Activated T-helper 2 cell treated with anti-CD3 and anti-CD28 coated beads, Interferon-gamma antibody, Interleukin-2, Interleukin-4, amounts not matched to agents 10 μg/mL and 5 μg/mL and 100 μg/mL, durations not matched to agents 14 hours and 24 hours and 36 hours (primary cell): ENCODE measurements at places on chromosomes 7 and 10.
A peak's percentile ranks its signal among the peaks of the same experiment; 100 is the strongest.

GRCh38 chr10:131944976-131945695, 36.6 kb downstream of the BNIP3 start:
- no peak overlapping the region for H3K4me3 ChIP-seq
- H3K27me3 ChIP-seq, result no peaks in the 10 kb centered on the region
- peaks cover 4% of the 10 kb centered on the region for H3K4me1 ChIP-seq
- H3K27ac ChIP-seq, result no peak overlapping the region
- peaks cover 74% of the 10 kb centered on the region for H3K36me3 ChIP-seq

- H3K4me3 ChIP-seq, result no peak overlapping the region
- no peaks in the 10 kb centered on the region for H3K27me3 ChIP-seq
- H3K36me3 ChIP-seq, result no peaks in the 10 kb centered on the region
- H3K4me1 ChIP-seq, result no peaks in the 10 kb centered on the region
- DNase-seq, result no peak
- no peak overlapping the region for H3K27ac ChIP-seq
These were observed 33.1 kb upstream of the ARMC3 start for GRCh38 chr10:22894714-22895113.

DNA sequence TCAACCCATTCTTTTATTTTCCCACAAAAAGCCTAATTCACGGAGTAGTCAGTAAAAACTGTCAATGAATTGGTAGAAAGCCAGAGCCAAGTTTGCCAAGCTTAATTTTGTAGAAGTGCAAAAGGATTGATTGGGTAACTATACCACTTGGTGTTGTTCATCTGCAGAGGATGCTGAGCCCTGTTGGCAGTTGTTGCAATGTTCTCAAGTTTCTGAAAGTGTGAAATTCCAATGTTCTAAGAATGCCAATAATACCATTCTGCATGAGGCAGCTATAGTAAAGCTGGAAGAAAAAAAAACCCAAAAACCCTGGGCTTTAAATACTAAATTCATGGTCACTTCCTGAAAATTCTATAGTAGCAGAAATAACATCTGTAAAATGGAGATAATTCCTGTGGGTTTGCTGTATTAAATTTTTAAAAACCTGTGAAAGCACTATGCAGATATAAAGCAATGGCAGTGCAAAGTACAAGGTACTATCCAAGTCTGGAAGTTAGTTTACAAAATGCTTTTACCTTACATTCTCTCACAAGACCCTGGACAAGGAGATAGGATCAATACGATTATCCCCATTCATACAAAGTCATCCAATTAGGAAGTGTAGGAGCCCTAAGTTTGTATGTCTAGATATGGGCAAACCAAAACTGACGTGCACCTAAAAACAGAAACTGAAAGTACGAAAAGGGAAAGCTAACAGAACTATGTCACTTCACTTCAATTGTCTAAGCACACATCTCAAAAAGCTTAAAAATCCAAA, 6.0 kb upstream of the PON1 start:
- peaks cover 14% of the 10 kb centered on the region for H3K4me1 ChIP-seq
- H3K36me3 ChIP-seq, result no peaks in the 10 kb centered on the region
- H3K27me3 ChIP-seq, result peaks cover 5% of the 10 kb centered on the region
- H3K4me3 ChIP-seq, result peak overlapping the region; percentile 56
- DNase-seq, result no peak

DNA sequence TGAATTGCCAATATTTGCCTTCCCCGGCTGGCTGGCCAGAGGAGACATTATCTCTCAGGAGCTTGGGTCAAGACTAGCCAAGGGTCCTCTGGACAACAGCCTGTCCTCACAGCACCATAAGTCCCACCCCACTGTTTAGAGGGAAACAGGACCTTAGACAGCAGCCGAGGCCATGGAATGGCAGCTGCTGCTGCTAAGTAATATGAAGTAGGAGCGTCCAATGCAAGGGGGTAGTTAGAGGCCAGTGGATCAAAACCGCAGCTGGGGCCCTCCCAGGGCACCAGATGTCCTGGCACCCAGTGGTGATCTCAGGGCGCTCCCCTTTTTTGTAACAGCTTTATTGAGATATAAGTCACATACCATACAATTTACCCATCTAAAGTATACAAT, 12.9 kb upstream of the KCP start:
- peaks cover 27% of the 10 kb centered on the region for H3K27me3 ChIP-seq
- no peaks in the 10 kb centered on the region for H3K36me3 ChIP-seq
- DNase-seq, result no peak
- H3K4me1 ChIP-seq, result no peaks in the 10 kb centered on the region

GRCh38 chr10:3258394-3258793, 85.8 kb upstream of the PITRM1 start:
- H3K27me3 ChIP-seq, result peaks cover 35% of the 10 kb centered on the region
- no peak overlapping the region for H3K4me3 ChIP-seq
- H3K4me1 ChIP-seq, result no peaks in the 10 kb centered on the region
- no peak overlapping the region for H3K27ac ChIP-seq
- no peak for DNase-seq
- H3K36me3 ChIP-seq, result no peaks in the 10 kb centered on the region

DNA sequence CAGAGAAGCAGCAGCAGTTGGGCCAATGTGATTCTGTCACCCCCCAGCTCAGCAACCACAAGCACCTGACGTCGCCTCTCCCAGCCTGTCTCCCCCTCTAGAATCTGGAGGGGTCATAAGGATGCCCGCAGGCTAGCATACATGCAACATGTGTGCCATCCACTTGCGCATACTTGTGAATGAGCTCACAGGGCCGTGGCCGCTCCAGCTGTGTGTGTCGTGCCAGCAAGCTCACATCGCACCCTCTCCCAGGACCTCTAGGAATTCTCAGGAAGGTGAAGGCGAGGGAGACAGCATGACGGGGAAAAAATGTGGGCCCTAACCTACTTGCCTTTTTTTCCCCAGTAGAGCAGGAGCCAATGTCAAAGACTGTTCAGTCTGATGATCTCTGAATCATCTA, 80.3 kb downstream of the STRA8 start:
- no peak for DNase-seq
- no peaks in the 10 kb centered on the region for H3K36me3 ChIP-seq
- H3K27me3 ChIP-seq, result no peaks in the 10 kb centered on the region
- no peaks in the 10 kb centered on the region for H3K4me1 ChIP-seq
- no peak overlapping the region for H3K4me3 ChIP-seq

DNA sequence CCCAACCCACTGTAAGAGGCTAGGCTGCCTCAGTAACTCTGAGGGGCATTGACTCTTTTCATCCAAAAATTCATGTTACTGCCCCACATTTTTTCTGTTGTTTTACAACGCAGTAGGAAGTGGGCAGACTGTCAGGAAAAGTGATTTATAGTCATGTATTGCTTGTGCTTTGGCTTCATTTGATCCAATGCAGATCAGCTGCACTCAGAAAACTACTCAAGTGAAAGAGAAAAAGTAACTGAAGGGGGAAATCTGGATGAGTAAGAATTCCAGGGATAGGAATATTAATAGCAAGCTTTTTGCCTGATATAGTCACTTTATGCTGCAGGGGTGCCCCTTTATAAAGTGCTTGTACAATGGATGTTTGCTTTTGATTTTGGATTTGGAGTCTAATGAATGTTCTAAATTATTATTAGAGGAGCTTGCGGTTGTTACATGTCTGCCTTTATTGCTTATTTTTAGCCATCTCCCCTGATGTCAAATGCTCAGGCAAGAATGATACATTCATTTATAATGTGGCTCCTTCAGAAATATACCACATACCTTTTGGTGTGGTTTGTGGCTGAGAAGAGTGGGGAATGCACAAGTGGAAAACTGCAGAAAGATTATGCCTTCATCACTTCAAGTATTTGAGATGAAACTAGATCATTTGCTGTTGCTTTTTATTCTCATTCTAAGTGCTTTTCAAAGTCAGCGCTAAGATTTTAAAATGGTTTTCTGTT, 86.1 kb downstream of the EGFR start:
- H3K27ac ChIP-seq, result no peak overlapping the region
- no peak overlapping the region for H3K4me3 ChIP-seq
- H3K27me3 ChIP-seq, result peaks cover 39% of the 10 kb centered on the region
- DNase-seq, result no peak
- H3K4me1 ChIP-seq, result peaks cover 1% of the 10 kb centered on the region

GRCh38 chr10:15451137-15452094, 80.3 kb upstream of the FAM171A1 start:
- H3K36me3 ChIP-seq, result no peaks in the 10 kb centered on the region
- H3K4me1 ChIP-seq, result no peaks in the 10 kb centered on the region
- no peak overlapping the region for H3K4me3 ChIP-seq
- H3K27ac ChIP-seq, result no peak overlapping the region
- no peak for DNase-seq
- H3K27me3 ChIP-seq, result peaks cover 25% of the 10 kb centered on the region

DNA sequence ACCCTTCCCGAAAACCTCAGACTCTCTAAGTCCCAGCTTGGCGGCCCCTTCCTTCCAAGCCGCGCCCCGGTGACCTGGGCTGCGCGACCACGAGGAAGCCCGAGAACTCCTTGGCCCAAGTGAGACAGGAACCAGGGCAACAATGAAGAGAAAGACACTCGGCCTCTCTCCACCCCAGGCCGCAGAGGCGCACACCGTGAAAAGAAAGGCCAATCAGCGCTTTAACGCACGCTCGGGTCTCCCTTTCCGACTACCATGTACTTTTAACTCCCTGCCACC, 166.4 kb upstream of the PPP1R3A start:
- peak overlapping the region; percentile 82 for H3K4me3 ChIP-seq
- no peak for DNase-seq
- peaks cover 80% of the 10 kb centered on the region for H3K27me3 ChIP-seq
- H3K27ac ChIP-seq, result peak overlapping the region; percentile 68
- peaks cover 36% of the 10 kb centered on the region for H3K4me1 ChIP-seq
- H3K36me3 ChIP-seq, result no peaks in the 10 kb centered on the region

- DNase-seq, result no peak
- H3K4me1 ChIP-seq, result no peaks in the 10 kb centered on the region
- no peak overlapping the region for H3K4me3 ChIP-seq
- no peak overlapping the region for H3K27ac ChIP-seq
- H3K27me3 ChIP-seq, result no peaks in the 10 kb centered on the region
- no peaks in the 10 kb centered on the region for H3K36me3 ChIP-seq
These were observed 731.8 kb downstream of the PHTF2 start for GRCh38 chr7:78530351-78530750.

DNA sequence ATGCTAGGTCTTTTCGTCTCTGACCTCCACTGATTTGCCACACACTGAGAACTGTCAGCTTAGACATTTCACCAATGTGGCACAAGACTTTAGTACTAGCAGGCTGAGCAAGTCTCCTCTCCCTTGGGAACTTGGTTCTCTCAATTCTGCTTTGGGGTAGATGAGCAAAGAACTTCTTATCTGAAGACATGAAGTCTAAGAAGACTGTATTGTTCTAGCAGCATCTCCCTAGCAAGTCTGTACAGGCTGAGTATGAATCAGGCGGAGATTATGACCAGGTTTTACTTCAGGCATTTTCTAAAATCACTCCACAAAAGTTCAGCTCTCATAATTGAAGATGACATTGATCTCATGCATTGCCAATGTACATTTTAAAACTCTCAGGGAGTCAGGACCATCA, 23.8 kb upstream of the STN1 start:
- H3K27me3 ChIP-seq, result peaks cover 12% of the 10 kb centered on the region
- H3K27ac ChIP-seq, result no peak overlapping the region
- peaks cover under 1% of the 10 kb centered on the region for H3K4me1 ChIP-seq
- H3K4me3 ChIP-seq, result no peak overlapping the region
- DNase-seq, result no peak

DNA sequence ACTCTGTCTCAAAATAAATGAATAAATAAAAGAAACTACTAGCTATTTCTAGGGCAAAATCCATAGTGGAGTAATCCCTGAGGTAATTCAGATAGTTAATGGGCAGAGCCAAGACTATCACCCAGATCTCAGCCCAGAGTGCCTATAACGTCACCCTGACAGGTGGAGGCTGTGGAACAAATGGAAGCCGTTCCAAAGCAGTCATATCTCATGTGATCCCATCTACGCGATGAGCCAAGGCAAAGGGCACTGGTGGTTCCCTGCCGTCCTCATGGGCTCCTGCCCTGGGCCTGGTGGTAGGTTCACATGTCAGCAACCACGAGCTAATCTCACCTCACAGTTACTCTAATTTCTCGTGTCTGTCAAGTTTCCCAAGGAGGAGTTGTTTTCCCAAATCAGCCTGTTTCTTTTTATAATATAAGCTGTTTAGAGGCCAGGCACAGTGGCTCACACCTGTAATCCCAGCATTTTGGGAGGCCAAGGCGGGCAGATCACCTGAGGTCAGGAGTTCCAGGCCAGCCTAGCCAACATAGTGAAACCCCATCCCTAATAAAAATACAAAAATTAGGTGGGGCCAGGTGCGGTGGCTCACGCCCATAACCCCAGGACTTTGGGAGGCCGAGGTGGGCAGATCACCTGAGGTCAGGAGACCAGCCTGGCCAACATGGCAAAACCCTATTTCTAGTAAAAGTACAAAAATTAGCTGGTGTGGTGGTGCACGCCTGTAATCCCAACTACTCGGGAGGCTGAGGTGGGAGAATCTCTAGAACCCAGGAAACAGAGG, 22.5 kb upstream of the ASCC1 start:
- H3K4me3 ChIP-seq, result no peak overlapping the region
- H3K4me1 ChIP-seq, result peaks cover 15% of the 10 kb centered on the region
- H3K27ac ChIP-seq, result no peak overlapping the region
- peaks cover 32% of the 10 kb centered on the region for H3K36me3 ChIP-seq
- no peak for DNase-seq

DNA sequence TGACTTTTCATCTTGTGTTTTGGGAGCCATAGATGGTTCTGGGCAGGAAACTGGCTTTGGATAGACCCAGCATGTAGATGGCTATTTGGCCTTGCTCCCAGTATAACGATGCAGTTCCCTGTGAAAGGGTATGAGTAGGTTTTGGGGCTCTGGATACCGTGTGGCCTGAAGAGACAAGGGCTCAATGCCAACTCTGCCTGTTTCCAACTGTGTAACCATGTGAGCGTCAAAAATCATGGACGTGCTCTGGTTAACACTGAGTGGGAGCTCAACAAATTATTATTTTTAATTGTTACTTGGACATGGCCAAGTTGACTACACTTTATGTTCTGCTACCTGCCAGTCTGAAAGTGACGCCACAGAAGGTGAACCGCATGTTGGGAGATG, 41.8 kb downstream of the EGFR start:
- DNase-seq, result no peak
- no peak overlapping the region for H3K4me3 ChIP-seq
- no peak overlapping the region for H3K27ac ChIP-seq
- no peaks in the 10 kb centered on the region for H3K4me1 ChIP-seq
- H3K27me3 ChIP-seq, result peaks cover 4% of the 10 kb centered on the region
- H3K36me3 ChIP-seq, result no peaks in the 10 kb centered on the region

- H3K27ac ChIP-seq, result no peak overlapping the region
- DNase-seq, result no peak
- H3K4me1 ChIP-seq, result peaks cover 12% of the 10 kb centered on the region
- peaks cover 79% of the 10 kb centered on the region for H3K27me3 ChIP-seq
These were observed 885 bp upstream of the NKX1-2 start for GRCh38 chr10:124450783-124451057.

- DNase-seq, result no peak
- H3K36me3 ChIP-seq, result no peaks in the 10 kb centered on the region
- no peaks in the 10 kb centered on the region for H3K4me1 ChIP-seq
- peaks cover 4% of the 10 kb centered on the region for H3K27me3 ChIP-seq
These were observed 242.7 kb downstream of the FOXP2 start for GRCh38 chr7:114657279-114657678.

DNA sequence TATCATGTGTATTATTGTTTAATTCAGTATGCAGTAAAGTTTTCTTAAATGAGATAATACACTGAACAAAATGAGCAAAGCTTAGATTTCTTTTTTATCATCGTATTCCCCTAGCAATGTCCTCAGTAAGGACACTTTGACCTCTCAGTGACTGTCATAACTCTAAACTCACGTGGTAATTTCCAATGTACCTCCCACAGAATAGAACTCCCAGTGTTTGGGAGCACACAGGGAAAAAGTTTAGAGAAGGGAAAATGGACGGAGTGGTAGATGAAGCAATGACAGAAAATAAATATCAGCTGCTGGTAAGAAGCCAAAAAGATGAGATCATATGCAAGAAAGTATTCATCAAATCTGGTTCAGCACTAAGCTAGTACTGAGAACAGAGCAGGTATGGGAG, 758.6 kb upstream of the KCND2 start:
- H3K4me1 ChIP-seq, result no peaks in the 10 kb centered on the region
- no peak overlapping the region for H3K27ac ChIP-seq
- no peaks in the 10 kb centered on the region for H3K36me3 ChIP-seq
- no peak overlapping the region for H3K4me3 ChIP-seq
